Fibroblast of gingiva (primary cell): ENCODE measurements at places on chromosomes 2 and 18.

GRCh38 chr2:232689152-232689910, 7.8 kb upstream of the GIGYF2 start:
- no peak for DNase-seq

DNA sequence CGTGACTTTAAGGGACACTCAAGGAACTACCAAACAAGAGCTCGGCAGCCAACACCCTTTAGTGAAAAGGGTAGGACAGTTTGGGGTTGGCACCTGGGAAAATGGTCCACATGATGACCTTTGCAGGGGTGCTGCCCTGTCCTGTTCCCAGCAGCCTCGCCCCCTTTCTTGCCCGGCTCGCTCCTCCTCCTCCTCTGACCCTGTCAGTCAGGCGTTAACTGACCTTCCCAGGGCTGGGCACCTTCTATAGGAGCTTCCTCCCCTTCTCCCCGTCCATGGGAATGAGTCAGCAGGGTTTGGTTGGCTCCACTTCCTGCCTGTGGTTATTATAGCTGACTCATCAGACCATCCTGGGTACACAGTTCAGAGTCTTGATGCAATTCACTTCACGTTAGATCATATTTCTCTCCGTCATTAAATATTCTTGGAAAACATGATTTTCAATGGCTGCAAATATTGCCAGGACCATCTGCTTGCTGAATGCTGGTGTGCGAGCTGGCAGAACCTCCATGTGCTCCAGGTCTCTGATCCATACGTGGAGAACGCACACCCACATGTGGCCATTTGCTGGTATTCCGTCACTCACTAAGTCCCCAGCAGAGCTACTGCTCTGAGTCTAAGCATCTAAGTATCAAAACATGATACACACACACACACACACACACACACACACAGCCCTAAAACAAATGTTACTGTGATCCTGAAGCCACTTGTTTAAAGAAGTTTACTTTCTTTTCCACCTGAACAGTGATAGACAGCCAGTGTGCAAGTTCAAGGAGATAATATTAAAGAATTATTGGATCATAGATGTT, 185.0 kb downstream of the ANAPC1 start:
- DNase-seq: peak; percentile 97

DNA sequence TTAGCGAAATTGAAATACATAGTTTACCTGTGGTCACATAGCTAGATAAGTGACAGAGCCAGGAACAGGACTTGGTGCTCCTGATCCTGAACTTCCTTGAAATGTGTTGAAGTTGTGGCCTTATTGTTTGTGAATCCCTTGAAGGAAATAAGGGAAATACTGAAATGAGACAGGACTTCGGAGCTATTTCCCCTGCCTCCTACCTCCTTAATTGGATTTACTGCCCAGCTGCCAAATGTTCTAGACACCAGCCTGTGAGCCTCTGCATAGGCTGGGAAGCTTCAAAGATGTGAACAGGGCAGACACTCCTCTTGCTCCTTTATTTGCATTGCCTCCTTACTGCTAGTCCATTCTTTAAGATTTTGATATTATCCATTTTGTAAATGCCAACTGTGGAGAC, 135.2 kb downstream of the PRPF40A start:
- no peak for DNase-seq

GRCh38 chr18:3726238-3726951, 276.4 kb downstream of the TGIF1 start:
- DNase-seq: no peak

- DNase-seq: no peak
Measured at GRCh38 chr2:114683251-114683650, 240.8 kb downstream of the DPP10 start.

DNA sequence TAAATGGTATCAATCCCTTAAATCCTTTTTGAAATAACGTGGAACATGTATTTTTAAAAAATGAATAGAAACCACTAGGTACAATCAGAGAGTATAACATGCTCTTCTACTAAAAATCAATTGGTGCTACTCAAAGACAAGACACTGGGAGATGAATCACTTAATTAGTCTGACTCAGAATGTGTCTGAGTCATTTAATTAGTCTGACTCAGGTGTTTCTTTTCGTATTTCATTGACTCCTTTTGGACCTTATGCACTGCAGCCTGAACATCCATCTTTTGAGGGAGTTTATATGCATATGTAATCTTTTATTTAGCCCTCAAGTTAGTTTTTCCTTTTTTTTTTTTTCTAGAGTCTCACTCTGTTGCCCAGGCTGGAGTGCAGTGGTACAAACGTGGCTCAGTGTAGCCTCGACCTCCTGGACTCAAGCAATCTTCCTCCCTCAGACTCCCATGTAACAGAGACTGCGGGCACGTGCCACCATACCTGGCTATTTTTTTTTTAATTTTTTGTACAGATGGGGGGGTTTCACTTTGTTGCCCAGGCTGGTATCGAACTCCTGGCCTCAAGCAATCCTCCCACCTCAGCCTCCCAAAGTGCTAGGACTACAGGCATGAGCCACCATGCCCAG, 26.5 kb downstream of the PPP4R3B start:
- no peak for DNase-seq

GRCh38 chr2:62287899-62288880, 92.3 kb downstream of the B3GNT2 start:
- DNase-seq: no peak

- no peak for DNase-seq
Measured at GRCh38 chr18:63137999-63138435, 181.6 kb downstream of the BCL2 start.

GRCh38 chr18:64233851-64234250, 85.0 kb upstream of the LINC00305 start:
- no peak for DNase-seq

- no peak for DNase-seq
Measured at GRCh38 chr2:67828066-67828465, 234.7 kb downstream of the C1D start.

- no peak for DNase-seq
Measured at GRCh38 chr2:28687640-28688385, 63.8 kb upstream of the PPP1CB start.

GRCh38 chr2:28445448-28446258, 50.2 kb upstream of the PLB1 start:
- DNase-seq: peak; percentile 91

DNA sequence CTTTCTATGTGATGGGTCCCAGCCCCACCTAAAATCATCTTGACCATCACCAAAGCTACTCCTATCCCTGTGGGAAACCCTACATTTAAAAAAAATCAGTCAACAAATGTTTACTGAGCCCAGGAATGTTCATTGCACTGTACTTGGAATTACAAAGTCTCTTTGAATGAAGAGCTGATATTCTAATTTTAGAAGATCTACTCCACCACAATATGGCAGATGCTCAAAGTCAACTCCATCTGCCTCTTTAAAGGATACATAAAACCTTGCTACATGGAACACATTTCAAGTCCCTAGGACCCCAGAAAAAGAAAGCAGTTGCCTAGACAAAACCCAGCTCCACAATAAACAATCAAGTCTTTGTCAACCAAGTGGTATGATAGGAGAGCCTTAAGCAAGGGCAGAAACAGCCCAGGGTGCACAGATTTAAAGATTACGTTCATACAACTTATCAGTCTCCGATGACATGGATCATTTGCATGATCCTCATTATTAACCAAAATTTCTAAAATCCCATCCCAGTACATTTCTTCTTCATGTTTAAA, 234.3 kb upstream of the ACVR2A start:
- DNase-seq: no peak

GRCh38 chr2:64228918-64229317, 84.7 kb upstream of the PELI1 start:
- DNase-seq: no peak

GRCh38 chr2:237405605-237406004, 8.4 kb downstream of the COL6A3 start:
- DNase-seq: no peak

GRCh38 chr18:11175266-11175979, 26.1 kb upstream of the PIEZO2 start:
- DNase-seq: peak; percentile 42

DNA sequence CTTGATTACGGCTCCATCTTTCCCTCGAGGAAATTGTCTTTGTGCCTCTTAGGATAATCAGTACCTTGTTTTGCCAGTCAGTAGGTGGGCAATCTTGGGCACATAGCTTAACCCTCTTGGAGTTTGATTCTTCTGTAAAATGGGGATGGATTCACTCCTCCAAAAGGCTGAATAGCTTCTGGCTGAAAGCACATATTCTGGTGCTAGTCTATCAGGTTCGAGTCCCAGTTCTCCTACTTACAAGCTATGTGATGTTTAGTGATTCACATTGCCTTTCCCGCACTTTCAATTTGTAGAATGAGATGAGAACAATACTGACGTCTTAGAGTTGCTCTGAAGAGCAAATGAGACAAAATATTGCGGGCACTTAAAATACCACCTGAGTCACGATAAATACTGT, 43.9 kb downstream of the ATIC start:
- no peak for DNase-seq

DNA sequence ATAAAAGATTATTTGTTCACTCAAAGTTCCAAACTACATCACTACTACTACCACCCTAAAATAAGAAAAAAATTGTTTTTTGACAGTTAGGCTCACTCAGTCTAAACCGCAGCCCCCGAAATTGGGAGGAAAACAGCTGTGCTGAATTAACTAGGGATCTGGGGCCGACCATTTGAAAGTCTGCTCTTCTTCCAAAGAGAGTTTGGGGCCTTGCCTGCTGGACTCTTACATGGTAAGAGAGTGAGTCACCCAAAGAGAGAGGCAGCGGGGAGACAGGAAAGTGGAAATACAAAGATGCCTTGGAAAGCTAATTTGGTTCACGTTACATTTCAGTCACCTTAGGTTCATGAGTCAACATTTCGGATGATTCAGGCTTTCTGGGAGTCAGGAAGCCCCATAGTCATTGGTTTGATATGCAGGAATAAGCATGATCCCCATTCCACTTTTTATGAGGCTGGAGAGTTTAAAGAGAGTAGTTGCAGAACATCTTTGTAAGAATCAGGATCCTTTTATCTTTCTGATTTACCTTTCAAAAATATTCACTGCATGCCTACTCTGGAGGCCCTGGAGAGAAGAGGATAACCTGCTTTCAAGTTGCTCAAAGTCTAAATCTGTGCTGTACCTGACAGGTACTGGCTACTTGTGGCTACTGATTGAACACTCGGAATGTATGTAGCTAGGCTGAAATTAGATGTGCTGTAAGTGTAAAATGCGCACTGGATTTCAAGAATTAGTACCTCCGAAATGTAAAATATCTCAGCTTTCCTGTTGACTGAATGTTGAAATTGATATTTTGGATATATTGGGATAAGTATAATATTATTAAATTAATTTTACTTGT, 995 bp upstream of the RTN4 start:
- DNase-seq: peak; percentile 98

DNA sequence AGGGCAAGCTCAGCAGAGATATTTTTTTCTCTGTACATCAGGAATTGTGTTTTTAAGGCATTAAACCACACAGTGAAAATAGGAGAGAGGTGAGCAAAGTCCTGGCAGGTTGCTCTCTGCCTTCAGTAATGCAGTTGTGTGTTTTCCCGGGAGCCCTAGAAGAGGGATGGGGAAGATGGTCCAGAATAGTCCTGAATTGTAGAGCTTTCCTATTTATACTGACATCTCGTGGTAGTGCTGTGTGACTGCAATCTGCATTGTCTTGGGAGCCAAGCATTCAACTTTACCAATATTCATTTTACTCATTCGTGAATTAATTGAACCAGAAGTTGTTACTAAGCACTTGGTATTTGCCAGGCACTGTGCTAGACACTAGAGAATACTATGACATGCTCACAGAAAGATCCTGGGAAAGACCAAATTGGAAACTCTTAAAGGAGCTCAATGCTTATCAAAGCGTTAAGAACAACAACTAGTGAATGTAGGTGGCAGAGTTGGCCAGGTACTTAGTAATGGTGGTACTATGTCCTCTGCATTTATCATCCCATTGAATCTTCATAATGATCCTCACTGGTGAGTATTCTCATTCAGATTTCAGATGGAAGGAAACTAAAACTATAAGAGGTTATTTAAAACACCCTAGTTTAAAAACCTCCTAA, 214.6 kb downstream of the TRIB2 start:
- peak; percentile 48 for DNase-seq

DNA sequence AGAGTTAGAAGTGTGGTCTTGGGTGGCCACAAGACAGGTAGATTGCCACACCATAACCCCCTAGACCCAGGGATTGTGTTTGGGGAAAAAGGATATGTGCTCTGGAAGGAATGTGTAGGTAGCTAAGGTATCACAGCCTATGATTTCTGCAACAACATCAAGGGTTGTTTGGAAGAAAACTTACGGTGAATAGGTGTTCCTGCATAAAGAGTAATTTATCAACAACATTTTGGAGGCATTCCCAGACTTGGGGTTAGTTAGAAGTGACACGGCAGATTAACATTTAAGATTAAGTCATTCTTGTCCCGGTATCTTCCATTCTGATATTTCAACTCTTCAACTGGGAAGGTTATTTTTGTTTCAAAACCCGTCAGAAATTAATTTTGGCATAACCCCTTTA, 65.5 kb downstream of the SPP2 start:
- no peak for DNase-seq

DNA sequence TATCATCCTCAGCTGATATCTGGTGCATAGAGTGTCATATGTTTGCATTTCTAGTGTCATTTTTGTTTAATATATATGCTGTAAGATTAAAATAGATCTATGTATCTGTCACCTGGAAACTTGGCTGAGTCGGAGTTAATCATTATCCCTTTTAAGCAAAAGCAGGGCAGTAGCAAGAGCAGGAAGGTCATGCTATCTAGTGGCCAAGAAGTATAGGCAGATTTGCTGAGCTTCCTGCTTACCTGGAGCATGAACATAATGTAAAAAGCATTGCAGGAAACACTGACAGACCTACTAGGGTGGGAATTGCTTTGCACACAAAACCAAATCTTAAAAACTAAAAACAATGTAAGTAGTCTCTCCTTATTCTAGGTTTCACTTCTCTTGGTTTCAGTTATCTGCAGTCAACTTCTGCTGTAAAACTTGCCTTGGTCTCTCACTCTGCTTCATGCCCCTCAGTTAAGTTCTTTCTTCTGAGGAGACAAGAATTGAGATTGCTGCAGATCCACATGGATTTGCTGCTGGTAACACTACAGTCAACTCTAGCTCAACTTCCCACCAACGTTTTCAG, 295.3 kb downstream of the CDH7 start:
- no peak for DNase-seq

DNA sequence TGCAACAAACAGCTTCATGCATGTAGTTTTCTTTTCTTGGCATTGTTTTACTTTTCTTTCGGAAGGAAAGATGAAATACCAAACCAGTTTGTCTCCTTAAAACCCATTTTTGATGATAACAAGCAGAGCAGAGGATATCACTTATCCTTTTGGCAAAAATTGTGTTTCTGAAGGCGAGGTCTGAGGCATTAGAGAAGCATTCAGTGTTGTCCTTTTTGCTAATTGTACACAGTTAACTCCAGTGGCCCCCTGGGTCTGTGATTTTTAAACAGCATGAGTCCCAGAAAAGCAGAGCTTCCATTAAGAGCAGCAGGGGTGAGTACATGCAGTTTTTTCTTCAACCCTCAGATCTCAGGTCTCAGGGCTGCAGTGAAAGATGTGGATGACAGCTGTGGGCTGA, 41.3 kb downstream of the TTC39C start:
- DNase-seq: peak; percentile 77

DNA sequence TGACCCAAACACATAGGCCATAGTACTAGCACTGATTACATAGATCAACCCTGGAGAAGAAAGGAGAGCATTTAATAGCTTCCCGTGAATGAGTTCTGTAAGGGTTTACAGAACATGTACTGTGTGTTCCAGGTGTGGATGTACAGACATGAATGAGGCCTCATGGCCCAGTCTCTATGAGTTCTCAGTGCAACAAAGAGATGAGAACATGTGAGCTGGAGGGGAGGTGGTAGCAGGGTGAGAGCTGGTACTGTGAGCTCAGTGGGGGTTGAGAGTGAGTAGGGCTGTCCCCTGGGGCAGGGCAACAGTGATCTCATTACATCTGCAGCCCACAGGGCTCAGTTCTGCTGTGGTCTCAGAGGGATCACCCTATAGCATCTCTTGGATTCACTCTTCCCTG, 42.6 kb upstream of the SPRED2 start:
- DNase-seq: no peak
